ENCODE measurements at places on chromosomes 7 and 10.

GRCh38 chr10:4006051-4006450 lies 221.0 kb upstream of the KLF6 start:
- DNase-seq: no peak

- DNase-seq: peak; percentile 90
Observed at GRCh38 chr7:129161524-129162225, 17.2 kb downstream of the TSPAN33 start.

DNA sequence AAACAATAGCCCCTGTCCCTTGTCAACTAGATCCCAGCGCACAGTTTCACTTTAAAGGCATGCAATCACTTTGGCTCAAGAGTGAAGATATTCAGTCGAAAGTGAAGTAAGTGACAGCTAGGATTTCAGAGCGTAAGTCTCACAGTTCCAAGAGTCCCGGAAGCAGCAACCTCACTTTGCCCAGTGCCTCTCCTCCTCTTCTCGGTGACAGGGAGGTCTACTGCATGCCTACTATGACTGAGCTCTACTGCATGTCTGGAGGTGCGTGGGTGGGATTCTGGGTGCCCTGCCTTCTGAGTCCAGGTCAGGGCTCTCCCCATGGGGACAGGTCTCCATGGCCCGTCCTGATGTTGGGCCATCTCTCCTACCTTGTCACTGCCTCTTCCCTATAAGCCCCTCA lies 17.0 kb downstream of the PRKCQ start:
- DNase-seq: no peak

DNA sequence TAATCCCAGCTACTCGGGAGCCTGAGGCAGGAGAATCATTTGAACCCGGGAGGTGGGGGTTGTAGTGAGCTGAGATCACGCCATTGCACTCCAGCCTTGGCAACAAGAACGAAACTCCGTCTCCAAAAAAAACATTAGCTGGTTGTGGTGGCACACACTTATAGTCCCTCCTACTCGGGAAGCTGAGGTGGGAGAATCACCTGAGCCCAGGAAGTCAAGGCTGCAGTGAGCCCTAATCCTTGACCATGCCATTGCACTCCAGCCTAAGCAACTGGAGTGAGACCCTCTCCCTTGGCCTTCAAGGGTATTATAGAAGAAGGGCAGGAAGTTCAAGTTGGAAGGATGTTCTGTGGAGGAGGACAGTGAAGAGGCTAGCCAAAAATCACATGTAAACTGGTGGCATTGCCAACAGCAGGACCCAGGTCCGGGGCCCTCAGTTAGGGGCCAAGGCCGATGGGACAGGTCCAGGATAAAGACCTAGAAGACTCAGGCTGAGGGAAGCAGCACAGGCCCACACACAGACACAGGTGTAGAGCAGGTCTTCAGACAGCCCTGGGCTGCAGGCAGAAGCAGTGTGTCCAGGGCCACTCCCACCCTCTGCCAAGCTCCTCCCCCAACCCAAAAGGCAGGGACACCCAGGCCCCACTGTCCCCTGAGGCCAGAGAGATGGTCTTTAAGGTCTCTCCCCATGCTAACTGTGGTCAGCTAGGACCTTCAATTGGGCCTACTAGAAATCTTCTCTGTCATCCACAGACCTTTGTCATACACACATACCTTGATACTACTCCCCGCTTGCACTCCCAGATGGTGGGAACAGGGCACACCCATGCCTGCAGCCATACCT lies 8.4 kb upstream of the SAMD8 start:
- DNase-seq: no peak

DNA sequence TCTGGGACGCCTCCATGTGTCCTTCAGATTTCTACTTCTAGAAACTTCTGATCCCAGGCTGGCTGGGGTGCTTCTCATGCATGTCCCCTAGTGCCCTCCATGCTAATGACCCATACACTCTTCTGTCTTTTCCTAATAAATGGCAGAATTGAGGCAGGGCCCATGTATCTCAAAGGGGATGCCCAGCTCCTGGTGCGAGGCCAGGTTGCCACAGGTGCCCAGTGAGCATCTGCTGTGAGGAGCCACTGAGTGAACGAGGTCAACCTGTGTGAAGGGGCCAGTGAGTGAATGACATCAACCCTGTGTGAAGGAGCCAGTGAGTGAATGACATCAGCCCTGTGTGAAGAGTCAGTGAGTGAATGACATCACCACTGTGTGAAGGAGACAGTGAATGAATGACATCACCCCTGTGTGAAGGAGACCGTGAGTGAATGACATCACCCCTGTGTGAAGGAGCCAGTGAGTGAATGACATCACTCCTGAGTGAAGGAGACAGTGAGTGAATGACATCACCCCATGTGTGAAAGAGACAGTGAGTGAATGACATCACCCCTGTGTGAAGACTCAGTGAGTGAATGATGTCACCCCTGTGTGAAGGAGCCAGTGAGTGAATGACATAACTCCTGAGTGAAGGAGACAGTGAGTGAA lies 478.9 kb downstream of the PTPRN2 start:
- no peak for DNase-seq

- no peak for DNase-seq
Observed at GRCh38 chr10:113384181-113384580, 168.7 kb upstream of the HABP2 start.

DNA sequence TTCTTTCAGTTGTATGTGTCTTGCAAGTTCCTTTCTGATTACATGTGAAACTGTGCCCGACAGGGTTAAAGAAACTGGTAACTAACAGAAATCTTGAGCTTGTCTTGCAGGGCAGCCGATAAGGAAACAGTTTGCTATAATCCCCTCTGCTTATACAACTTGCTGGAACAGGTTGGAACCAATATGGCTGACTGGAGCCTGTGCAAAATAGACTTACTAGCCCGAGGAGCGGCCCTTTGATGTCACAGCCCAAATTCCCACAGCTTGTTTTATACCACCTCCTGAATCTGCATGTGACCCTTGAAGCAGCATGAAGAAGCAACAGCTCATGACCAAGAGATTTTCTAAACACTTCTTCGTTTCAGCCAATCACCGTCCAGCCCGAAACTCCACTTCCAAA lies 3.3 kb upstream of the YKT6 start:
- DNase-seq: no peak
